ENCODE measurements at places on chromosomes 6 and 20.

GRCh38 chr6:139764498-139764986 lies 390.1 kb upstream of the CITED2 start:
- peaks cover 7% of the 10 kb centered on the region for H3K4me1 ChIP-seq
- H3K27me3 ChIP-seq = no peaks in the 10 kb centered on the region
- DNase-seq = no peak
- peak overlapping the region; percentile 51 for H3K27ac ChIP-seq

DNA sequence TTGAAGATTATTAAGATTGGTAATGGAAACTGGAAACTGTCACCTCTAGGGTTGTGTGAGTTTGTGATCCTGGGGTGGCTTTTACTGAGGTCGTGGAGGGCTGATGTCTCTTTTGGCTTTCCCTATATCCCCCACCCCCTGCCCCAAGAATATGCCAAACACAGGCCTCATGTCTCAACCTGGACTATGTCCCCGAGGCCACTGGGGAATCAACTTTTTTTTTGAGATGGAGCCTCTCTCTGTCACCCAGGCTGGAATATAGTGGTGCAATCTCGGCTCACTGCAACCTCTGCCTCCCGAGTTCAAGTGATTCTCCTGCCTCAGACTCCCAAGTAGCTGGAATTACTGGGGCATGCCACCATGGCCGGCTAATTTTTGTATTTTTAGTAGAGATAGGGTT lies 83.3 kb upstream of the RALGAPA2 start:
- DNase-seq = no peak
- H3K4me3 ChIP-seq = no peak overlapping the region
- no peaks in the 10 kb centered on the region for H3K36me3 ChIP-seq
- no peaks in the 10 kb centered on the region for H3K27me3 ChIP-seq
- H3K27ac ChIP-seq = no peak overlapping the region

DNA sequence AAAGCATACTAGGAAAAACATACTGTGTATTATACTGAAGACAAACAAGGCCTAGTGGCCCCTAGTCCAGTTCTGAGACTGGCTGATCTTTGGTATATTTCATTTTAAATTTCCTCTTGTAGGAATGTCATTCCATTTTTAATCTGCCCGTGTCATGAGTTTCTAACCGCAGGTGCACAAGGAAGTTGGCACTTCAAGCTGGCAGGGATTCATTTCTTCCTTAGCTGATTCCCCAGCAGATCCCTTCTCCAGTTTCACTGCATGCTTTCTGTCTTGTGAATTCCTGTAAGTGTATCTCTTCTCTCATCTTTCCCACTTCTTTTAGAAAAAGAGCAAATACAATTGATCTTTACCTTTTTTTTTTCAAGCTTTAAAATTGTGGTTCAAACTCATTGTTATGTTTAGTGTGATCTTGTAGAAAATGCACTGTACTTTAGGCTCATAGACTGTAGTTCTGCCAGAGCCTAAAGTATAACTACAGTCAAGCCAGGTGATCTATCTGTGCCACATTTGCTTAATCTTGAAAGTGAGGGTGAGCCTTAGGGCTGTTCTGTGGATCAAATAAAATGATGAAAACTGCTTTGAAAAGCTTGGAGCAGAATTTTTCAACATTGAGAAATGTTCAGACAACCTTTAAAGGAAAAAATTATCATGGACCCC lies 37.0 kb downstream of the RNF217 start:
- H3K4me3 ChIP-seq = no peak overlapping the region
- no peak for DNase-seq
- no peaks in the 10 kb centered on the region for H3K27me3 ChIP-seq
- H3K4me1 ChIP-seq = peaks cover 22% of the 10 kb centered on the region

DNA sequence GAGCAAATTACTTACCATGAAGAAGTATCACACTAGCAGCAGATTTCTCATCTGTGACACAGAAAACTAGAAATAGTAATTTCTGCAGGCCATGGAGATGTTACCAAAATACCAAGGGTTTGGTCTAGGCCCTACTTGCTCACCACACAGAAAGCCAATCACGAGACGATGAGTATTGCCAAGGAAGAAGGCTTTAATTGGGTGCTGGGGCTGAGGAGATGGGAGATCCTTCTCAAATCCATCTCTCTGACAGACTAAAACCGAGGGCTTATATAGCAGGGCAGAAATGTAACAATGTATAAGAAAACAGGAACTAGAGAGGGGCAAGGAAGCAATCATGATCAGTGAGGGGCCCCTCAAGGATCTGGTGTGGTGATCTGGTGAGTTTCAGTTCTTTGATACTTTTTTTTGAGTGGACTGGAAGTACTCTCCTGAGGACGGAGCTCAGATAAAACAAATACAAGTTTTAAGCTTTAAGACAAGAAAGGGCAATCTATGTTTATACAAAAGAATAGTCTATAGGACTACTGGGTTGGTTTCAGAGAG lies 40.9 kb downstream of the RNF182 start:
- no peak for DNase-seq
- no peaks in the 10 kb centered on the region for H3K4me1 ChIP-seq
- H3K27me3 ChIP-seq = no peaks in the 10 kb centered on the region
- no peak overlapping the region for H3K4me3 ChIP-seq
- H3K27ac ChIP-seq = no peak overlapping the region

DNA sequence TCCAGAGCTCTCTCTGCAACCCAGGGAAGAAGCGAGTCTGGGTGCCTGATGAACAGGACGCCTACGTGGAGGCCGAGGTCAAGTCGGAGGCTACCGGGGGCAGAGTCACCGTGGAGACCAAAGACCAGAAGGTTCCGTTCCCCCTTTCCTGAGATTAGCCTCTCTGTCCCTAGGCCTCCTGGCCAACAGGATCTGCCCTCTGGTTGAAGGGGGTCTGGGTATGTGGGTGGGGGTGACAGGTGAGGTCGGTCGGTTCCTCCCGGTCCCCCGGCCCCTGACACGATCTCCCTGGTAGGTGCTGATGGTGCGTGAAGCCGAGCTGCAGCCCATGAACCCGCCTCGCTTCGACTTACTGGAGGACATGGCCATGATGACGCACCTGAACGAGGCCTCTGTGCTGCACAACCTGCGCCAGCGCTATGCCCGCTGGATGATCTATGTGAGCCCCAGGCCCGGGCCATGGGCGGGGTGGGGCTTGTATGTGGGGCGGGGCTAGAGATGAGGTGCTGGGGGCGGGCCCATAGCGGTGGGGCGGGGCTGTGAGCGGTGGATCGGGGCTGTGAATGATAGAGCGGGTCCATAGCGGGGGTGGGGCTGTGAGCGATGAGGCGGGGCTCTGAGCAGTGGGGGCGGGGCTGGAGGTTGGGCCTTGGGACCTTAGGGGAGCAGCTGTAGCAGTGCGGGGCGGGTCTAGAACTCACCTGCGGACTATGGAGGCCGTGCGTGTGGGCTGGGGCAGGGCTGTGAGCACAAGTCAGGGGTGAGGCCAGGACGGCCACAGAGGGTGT lies 23.9 kb downstream of the MYH7B start:
- H3K27ac ChIP-seq = no peak overlapping the region
- H3K4me3 ChIP-seq = no peak overlapping the region
- peaks cover 21% of the 10 kb centered on the region for H3K27me3 ChIP-seq
- H3K36me3 ChIP-seq = no peaks in the 10 kb centered on the region

- H3K4me3 ChIP-seq = no peak overlapping the region
- no peaks in the 10 kb centered on the region for H3K27me3 ChIP-seq
- H3K27ac ChIP-seq = peak overlapping the region; percentile 47
- peaks cover 34% of the 10 kb centered on the region for H3K4me1 ChIP-seq
Observed at GRCh38 chr20:48788486-48789072, 39.2 kb downstream of the PREX1 start.

DNA sequence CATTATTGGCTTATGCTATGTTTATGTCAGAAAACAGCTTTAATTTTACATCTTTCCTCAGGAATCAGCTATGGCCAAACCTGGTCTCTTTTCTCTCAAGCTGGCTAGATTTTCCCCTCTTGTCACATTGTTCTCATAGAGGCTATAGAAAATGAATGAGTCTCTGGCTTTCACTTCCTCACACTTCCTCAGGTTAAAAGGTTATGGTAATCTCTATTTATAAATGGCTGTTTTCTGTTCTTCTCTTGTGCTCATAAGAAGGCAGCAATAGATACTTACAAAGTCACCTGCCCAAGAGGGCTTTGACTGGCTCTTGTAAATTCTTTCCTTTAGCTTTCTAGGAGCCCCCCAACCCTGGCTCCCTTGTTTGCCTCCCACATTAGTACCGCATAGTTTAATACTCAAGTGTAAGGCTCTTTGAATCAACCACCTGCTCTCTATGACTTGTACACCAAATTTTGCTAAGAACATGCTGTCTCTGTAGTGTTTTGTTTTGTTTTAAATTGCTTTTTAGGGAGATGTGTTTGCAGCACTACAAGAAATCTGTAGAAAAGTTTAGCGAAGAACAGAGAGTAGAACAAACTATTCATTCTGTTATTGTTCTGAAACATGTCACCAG lies 897.4 kb upstream of the CITED2 start:
- no peak overlapping the region for H3K4me3 ChIP-seq
- H3K36me3 ChIP-seq = no peaks in the 10 kb centered on the region
- no peak for DNase-seq
- H3K27me3 ChIP-seq = no peaks in the 10 kb centered on the region
- no peak overlapping the region for H3K27ac ChIP-seq

- no peak for DNase-seq
- H3K36me3 ChIP-seq = no peaks in the 10 kb centered on the region
- no peak overlapping the region for H3K4me3 ChIP-seq
- H3K4me1 ChIP-seq = no peaks in the 10 kb centered on the region
- H3K27me3 ChIP-seq = no peaks in the 10 kb centered on the region
Observed at GRCh38 chr6:158497620-158498019, 62.3 kb upstream of the TMEM181 start.

GRCh38 chr6:80223743-80224212 lies 117.3 kb downstream of the BCKDHB start:
- H3K4me1 ChIP-seq = no peaks in the 10 kb centered on the region
- H3K36me3 ChIP-seq = no peaks in the 10 kb centered on the region
- H3K27ac ChIP-seq = no peak overlapping the region
- H3K4me3 ChIP-seq = no peak overlapping the region
- no peak for DNase-seq
- no peaks in the 10 kb centered on the region for H3K27me3 ChIP-seq

DNA sequence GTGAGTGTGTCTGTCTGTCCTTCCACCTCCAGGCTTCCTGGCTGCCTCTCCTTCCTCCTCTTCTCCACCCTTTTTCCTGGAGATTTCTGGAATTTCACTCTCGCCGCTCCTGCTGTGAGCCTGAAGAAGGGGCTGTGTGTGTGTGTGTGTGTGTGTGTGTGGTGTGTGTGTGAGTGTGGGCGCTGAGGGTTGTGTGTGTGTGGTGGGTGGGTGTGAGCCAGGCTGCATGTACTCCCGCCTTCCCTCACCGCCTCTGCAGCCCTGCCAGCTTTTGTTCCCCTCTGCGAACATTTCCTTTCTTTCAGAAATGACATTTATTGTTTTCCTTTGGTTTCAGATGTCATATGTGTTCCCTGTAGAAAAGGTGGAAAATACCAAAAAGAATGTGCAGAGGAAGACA lies 76.0 kb downstream of the SRC start:
- no peak overlapping the region for H3K27ac ChIP-seq
- H3K4me1 ChIP-seq = no peaks in the 10 kb centered on the region
- H3K36me3 ChIP-seq = no peaks in the 10 kb centered on the region
- H3K4me3 ChIP-seq = no peak overlapping the region
- peaks cover 91% of the 10 kb centered on the region for H3K27me3 ChIP-seq

- H3K27me3 ChIP-seq = no peaks in the 10 kb centered on the region
- peaks cover 31% of the 10 kb centered on the region for H3K4me1 ChIP-seq
- H3K36me3 ChIP-seq = no peaks in the 10 kb centered on the region
- no peak overlapping the region for H3K4me3 ChIP-seq
- DNase-seq = no peak
- no peak overlapping the region for H3K27ac ChIP-seq
Observed at GRCh38 chr6:151322570-151322969, 68.8 kb downstream of the ZBTB2 start.

- H3K27me3 ChIP-seq = no peaks in the 10 kb centered on the region
- no peak overlapping the region for H3K4me3 ChIP-seq
- H3K27ac ChIP-seq = no peak overlapping the region
- H3K36me3 ChIP-seq = no peaks in the 10 kb centered on the region
- H3K4me1 ChIP-seq = no peaks in the 10 kb centered on the region
Observed at GRCh38 chr20:56440346-56441007, 27.9 kb upstream of the RTF2 start.

- no peak for DNase-seq
- no peak overlapping the region for H3K4me3 ChIP-seq
- no peaks in the 10 kb centered on the region for H3K4me1 ChIP-seq
- no peaks in the 10 kb centered on the region for H3K27me3 ChIP-seq
Observed at GRCh38 chr6:151098166-151098565, 141.6 kb upstream of the AKAP12 start.

Measured in tibial nerve (tissue), 4 donors.